ENCODE measurements at places on chromosomes 16 and 17.
A peak's percentile ranks its signal among the peaks of the same experiment; 100 is the strongest.

DNA sequence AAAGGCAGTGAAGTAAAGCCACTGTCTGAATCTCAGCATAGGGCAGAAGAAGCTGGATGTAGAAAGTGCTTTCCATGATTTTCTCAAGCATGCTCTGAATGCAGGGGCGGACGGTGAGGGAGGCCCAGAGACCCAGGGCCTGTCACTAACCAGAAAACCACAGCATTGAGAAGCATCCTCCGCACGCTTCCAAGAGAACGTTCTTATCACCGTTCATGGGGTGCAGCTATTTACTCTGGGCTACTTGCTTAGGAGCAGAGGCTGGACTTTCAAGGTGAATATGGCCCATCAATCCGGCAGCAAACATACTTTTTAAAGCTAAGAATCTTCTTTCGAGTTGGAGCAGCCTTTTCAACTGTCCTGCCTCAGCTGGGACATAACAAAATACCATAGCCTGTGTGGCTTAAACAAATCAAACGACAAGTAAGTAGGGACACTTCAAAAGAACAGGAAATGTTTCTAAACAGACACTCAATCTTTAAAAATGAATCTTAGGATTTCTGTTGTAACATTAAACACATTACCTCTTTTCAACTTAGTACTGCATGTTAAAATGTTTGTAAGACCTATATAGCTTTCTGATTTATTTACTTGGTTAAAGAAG is 46.5 kb upstream of the CDRT4 start:
- DNase-seq, result no peak

DNA sequence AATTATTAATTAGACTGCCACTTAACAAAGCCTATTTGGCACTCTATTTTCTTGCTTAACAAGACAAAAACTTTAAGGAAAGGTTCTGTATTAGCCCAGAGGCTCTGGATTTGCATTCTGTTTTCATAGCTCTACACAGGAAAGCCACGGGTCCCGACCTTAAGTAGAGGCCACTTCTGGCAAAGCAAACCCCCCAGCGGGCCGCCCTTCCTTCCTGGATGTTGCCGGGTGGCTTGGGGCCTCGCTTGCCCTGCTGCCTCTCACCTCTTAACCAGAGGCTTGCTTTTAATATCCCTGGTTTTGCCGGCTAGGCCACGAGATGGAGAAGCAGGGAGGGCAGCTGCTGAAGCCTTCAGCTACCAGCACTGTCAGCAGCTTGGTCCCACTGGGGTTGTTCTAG is 4.4 kb downstream of the RTN4RL1 start:
- no peak for DNase-seq

DNA sequence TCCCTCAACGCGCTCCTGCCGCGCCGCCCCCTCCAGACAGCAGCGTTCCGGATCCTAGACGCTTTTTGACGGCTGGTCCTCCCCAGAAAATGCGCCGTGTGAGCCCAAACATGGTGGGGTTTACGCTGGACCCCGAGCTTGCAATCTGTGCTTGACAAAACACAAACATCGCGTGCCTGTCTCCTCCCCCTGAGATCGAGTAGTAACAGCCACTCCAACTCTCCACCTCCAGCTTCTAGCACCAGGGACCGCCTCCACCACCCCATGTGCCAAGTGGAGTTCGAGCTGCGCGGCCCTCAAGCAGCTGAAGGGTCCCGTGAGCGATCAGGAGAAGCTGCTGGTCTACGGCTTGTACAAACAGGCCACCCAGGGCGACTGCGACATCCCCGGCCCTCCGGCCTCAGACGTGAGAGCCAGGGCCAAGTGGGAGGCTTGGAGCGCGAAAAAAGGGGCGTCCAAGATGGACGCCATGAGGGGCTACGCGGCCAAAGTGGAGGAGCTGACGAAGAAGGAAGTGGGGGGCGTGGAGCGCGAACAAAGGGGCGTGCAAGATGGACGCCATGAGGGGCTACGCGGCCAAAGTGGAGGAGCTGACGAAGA is 656 bp upstream of the GEMIN4 start:
- no peak for DNase-seq

GRCh38 chr17:80795754-80796153 is 195.9 kb upstream of the CHMP6 start:
- DNase-seq, result no peak

GRCh38 chr17:73698966-73699365 is 54.7 kb upstream of the SDK2 start:
- no peak for DNase-seq

GRCh38 chr17:74843352-74843627 is 16.4 kb downstream of the GRIN2C start:
- DNase-seq, result no peak

DNA sequence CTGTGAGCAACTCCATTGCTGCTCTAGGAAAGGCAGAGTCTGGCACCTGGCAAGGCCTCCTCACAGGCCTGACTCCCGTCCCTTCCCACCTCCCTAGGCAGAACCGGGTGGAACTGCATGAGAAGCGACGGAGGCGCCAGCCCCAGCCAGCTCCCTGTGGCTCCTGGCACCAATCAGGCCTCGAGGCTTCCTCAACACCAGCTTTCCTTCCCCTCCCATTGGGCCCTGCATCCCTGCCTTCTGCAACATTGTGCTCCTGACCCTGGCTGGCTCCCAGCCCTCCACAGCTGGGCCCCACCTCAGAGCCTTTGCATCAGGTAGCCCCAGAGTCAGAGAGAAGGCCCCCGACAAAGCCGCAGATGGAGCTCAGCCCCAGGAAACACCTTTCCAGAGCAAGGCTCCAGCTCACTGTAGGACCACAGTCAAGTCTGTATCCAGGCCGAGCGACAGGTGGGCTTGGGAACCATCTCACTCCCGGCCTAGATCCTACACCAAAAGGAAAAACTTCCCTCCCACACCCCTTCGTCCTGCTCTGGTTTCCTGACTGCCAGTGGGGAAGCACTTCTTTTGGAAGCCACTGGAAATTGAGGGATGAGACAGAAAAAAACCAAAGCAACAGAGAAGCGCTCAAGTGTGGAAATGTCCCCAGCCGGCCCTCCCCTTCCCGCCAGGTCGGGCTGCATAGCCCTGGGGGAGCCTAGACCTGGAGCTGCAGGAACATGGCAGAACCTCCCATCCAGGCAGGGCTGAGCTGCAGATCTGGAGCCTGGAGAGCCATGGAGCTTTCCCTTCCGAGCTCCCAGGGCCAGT is 31.0 kb downstream of the LRRC75A start:
- no peak for DNase-seq

DNA sequence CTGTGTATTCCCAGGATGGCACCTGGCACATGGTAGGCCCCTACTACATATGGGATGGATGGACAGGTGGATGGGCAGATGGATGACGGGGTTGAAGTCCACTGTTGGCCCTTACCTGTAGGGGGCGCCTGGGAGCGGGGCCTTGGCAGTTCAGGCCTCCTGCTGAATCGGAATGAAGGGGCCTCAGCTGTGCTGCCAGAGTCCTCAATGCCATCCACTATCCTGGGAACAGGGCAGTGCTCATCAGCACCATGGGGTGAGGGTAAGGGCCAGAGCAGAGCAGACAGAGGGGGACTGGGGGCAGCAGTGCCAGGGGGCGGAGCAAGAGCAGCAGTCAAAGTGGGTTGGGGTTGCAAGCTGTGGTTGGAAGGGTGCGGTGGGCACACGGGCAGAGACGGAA is 8.3 kb upstream of the RAB5C start:
- DNase-seq, result no peak

GRCh38 chr16:11160676-11161115 is 95.3 kb downstream of the SOCS1 start:
- DNase-seq, result no peak

DNA sequence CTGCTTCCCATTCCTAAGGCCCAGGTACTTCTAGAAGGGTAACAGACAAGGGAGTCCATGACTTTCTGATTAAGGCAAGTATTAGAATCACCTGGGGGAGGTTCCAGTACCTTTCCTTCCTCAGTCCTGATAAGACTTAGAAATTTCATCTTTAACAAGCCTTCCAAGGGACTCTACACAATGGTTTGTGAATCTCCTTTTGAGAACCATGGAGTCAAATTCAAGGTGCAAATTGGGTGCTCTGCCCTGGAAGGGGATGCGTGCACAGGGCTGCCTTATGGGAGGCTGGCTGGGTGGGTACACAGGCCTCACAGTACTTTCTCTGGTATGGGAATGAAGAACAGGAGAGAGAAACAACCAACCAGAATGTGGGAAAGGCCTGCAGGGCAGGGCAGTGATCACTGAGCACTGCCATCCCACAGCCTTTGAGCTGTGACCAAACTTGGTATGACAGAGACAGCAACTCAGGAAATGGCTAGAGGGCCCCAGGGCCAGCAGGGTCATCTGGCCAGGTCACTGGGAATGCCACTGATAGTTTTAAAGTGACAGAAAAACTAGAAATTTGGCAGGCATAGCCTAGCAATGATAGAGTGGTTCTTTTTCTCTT is 3.6 kb upstream of the TMIGD1 start:
- DNase-seq, result no peak

DNA sequence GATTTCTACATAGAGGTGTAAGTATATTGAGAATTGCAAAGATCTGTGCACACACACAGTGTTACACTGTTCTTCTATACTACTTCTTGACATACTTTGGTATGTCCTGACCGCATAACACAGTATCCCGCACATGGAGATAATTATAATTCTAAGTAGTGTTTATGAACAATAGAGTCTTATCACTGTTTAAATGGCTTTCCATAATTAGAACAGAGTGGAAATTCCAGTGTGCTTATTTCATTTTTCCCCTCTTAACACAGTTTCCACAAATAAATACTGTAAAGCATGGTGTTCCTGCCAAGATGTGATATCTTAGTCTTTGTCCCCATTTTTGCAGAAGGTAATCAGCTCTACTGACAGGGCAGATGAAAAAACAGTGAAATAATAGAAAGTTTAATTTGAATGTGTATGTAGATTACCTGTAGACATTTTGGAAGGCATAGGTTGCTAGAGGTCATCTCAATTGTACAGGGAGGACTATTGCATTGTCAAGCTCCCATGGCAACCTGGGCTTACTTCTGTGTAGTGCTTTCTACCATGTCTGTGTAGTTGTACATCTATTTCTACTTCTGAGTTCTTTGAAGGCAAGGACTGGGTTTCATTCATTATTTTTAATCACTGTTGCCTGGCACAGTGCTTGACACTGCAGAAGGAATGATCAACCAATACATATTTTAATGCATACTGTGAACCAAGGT is 10.1 kb upstream of the KRT28 start:
- DNase-seq, result no peak

- no peak for DNase-seq
These were observed 260.7 kb upstream of the FOXF1 start for GRCh38 chr16:86249631-86250030.

GRCh38 chr17:66583112-66583748 is 251.7 kb upstream of the CACNG5 start:
- DNase-seq, result no peak

DNA sequence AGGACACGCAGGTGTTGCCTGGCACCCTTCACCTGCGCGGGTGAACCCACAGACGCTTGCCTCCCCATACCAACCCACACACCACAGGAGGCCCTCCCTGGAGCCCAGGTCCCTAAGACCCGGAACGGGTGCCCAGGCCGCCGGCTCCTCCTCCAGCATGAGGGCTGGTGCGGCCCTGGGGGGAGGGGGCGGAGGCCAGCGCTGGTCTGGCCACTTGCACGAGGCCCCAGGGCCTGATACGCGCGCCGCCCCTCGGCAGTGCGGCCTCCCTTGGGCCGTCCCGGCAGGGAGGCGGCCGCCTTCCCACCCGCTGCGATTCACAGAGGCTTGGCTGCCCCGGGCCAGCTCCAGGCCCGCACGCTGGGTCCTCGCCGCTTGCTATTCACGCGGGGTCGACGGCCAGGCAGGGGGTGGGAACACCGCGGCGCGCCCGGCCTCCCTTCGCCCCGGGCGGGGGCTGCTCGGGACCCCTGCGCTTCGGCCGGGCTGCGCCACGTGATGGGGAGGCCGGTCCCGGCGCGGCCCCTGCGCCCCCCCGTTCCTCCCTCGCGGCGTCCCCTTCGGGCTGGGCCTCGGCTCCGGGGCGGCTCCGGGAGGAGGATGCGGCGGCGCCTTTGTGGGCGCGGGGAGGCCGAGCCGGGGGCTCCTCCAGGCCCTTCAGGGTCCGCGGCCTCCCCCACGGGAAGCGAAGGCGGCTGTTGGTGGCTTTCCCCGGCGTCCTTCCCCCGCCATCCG is 685 bp downstream of the FASN start:
- DNase-seq, result peak; percentile 30

GRCh38 chr17:55344514-55344997 is 77.1 kb downstream of the MMD start:
- DNase-seq, result no peak

GRCh38 chr17:50196036-50196435 is 5.4 kb downstream of the COL1A1 start:
- no peak for DNase-seq

DNA sequence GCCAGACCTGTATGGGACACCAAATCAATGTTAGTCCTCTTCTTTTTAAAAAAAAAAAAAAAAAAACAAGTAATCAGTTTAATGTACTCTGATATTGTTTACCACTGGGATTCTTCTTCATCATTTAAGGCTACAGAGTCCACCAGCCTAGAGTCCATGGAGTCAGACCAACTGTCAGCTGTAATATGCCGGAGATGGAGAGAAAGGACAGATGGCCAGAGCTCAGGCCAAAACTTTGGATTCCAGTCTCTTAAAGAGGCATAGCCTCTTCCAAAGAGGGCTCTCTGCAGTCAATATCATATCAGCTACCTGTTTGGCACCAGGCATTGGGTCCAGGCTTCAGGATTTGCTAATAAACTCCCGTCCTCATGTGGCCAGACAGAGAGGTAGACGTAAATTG is 469.6 kb upstream of the HSBP1 start:
- DNase-seq, result no peak

DNA sequence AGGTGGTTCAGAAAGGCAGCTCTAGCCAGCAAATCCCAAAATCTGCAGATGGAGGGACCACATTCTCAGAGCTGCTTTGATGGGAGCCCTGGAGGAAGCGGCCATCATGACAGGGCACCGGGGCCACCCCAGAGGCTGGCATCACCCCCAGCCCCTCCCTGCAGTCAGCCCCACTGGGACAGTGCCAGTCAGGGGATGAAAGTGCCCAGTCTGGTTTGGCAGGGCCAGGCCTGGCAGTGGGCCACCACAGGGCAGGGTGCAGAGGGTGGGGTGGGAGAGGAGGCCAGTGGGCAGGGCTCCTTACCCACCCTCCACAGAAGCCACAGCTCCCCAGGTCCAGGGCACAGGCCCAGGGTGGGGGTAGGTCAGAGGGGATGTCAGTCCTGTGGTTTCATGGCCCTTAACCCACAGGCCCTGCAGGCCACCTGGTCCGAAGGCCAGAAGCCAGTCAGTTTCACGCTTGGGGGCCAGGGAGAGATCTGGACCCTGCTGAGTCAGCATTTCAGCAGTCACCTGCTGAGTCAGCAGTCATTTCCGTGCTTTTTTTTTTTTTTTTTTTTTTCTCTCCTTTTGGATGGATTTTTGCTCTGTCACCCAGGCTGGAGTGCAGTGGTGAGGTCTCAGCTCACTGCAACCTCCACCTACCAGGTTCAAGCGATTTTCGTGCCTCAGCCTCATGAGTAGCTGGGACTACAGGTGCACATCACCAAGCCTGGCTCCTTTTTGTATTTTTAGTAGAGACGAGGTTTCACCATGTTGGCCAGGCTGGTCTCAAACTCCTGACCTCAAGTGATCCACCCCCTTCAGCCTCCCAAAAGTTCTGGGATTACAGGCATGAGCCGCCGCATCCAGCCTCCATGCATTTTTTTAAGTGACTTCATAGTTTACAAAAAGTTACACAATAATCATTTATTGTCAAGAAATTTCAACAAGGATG is 10.4 kb downstream of the SLC25A10 start:
- no peak for DNase-seq

GRCh38 chr17:47735536-47736011 is 2.5 kb downstream of the TBX21 start:
- no peak for DNase-seq

GRCh38 chr16:83510906-83511305 is 296.9 kb upstream of the HSBP1 start:
- DNase-seq, result no peak
